ENCODE measurements at places on chromosomes 13 and 19.

- DNase-seq = no peak
Observed at GRCh38 chr19:28420811-28421550, 792.0 kb downstream of the UQCRFS1 start.

GRCh38 chr19:42394751-42395150 lies 4.7 kb upstream of the CNFN start:
- DNase-seq = no peak

DNA sequence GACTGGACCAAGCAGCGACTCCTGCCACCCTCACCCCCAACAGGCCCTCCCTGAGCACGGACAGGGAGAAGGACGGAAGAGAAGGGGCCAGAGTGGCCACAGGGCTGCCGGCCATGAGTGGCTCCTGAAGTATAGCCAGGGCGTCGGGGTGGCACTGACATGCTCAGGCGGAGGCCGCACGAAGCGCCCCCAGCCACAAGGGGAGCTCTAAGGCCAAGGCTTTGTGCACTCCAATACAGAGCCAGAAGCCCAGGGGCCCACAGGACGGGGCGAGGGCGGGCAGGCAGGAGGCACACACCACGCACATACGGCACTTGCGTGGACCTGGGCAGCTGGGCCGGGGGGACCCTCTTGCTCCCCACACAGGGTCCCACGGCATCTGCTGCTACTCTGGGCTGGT lies 52.0 kb downstream of the KLF2 start:
- DNase-seq = no peak

DNA sequence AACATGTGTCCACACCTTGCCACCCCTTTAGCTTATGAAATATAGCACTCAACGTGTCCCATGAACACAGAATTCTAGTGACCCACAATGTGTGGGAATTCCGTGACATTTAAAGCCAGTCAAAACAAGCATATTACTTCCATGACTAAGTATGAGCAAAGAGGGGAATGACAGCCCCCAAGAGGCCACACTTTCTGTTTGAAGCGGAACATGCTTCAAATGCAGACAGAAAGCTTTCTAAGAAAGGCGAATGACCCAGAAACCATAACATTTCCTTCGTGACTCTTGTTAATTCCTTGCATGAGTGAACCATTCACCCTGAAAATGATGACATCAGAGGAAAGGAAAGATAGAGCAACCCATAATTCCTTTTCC lies 122.0 kb upstream of the FNDC3A start:
- DNase-seq = no peak

DNA sequence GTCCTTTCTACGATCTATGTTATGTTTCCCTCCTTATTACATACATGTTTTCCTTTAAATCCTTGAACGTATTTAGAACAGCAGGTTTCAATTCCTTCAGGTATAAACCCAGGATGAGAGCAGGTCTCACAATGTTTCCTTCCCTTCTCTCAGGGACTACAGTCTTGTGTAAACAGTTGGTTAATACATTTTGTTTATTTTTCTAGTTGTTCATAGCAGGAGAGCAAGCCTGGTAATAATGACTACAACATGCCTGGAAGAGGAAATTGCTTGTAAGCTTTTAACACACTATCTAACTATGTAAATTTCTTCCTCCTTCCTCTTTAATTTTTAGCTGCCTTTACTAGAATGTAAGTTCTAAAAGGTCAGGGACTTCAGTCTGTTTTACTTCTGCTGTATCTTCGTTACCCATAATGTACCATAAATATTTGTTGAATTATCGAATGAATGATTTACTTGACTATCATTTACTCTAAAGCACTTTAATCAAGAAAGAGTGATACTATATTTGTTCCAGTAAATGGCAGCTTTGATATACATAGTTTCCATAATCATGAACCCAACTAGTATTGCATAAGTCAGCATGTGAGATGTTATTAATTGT lies 28.9 kb upstream of the TNFRSF19 start:
- no peak for DNase-seq

GRCh38 chr13:113410472-113411201 lies 42.7 kb downstream of the ADPRHL1 start:
- peak; percentile 85 for DNase-seq

DNA sequence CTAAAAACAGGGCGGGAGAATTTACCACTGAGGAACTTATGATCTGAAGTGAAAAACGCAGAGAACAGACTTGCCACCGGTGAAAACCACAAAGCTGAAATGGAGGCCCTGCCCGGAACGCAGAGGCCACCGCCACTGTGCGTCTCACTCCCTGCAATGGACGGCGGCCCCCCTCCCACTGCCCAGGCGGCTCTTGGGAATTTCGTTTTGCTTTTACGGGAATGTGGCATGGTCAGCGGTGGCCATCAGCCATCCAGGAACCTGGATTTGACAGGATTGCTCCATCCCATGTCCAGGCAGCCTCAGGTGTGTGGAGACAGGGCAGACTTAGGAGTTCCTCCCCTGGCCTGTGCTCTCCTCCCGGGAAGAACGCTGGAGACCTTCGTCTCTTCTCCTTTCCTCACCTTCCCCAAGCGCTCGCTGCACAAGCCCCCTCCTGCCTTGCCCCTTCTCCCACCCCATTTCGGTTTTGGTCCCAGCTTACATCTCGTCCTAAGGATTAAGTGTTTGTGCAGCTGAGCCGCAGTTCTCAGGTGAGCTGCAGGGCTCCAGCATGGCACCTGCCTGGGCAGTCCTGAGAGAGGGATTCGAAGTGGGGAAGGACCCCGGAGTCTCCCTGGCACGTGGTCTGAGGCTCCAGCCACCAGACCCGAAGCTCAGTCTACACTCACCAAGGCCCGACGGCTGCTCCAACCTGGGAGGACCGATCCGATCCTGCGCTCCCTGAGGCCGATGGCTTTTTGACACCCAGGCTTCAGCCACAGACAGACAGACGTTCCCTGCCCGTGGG lies 49.9 kb downstream of the MCF2L start:
- no peak for DNase-seq

Measured in right hindlimb (tissue), 1 donor.